Psoas muscle (tissue), 8 donors: ENCODE measurements at places on chromosomes 4 and X. TPM values are rescaled to one million over a fixed set of nuclear protein-coding genes. Genes with fewer than 3 reads are reported as not detected.

DNA sequence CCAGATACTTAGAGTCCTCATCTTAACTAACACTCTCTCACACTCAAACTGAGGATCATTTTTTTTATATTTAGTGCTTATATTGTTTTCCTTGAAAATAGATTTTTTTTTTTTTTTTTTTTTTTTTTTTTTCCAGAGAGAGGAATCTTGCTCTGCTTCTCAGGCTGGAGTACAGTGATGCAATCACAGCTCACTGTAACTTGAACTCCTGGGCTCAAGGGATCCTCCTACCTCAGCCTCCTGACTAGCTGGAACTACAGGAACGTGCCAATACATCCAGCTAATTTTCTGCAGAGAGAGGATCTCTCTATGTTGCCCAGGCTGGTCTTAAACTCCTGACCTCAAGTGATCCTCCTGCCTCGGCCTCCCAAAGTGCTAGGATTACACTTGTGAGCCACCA, 650.3 kb upstream of the ATOH1 start:
- DNase-seq, result no peak

DNA sequence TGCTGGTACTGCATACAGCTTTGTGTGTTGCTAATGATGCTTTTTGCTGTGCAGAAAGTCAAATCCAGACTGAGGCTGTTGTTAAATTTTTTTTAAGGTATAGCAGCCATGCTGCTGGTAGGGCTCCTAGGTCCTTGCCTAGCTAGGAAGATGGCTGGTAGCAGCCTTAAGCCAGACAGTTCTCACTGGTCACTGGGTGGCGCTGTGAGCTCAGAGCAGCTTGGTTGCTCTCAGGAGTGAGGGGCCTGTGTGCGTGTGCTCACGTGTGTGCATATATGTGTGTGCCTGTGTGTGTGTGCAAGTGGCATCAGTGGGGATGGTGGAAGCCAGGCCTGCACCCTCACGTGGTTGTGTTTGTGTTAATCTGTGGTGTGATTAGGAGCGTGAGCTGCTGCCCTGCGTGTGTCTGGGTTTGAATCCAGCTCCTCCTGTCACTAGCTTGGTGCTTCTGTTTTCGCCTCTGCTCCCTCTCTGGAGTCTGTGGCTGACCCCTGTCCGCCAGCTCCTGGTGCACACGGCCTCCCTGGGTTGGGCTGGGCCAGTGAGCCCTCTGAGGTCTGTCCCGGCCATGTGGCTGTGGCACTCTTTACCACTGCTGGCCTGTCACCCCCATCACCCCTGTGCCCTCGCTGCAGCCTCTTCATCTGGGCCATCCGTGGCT, 46.1 kb downstream of the SORCS2 start:
- no peak for DNase-seq

DNA sequence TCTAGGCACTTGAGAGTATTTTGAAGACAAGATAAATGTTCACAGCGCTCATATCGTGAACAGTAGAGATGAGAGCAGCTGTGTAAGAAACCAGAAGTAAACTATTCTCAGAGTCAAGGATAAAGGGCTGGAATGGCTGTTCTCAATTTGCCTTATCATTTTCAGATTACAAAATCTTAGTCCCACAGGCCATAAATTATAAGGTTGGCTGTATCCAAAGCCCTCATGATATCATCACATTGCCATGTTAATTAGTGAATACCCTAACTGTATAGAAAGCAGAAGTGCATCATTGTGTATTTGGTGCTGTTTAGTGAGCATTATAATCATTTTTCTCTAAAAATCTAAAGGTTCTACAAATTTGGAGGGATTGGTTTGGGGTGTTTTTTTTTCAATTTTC, 168.9 kb upstream of the EDNRA start:
- no peak for DNase-seq

Gene PASD1
- not detected for total RNA-seq

Gene MAGEC2
- not detected for total RNA-seq

Gene STAP1
- 0.23 TPM for total RNA-seq

Gene XPNPEP2
- 0.54 TPM for total RNA-seq
